ENCODE measurements at places on chromosomes 13 and 19.

GRCh38 chr19:16366433-16367260, 42.0 kb downstream of the KLF2 start:
- DNase-seq = no peak

- no peak for DNase-seq
Observed at GRCh38 chr19:38001158-38001781, 94.3 kb downstream of the SIPA1L3 start.

DNA sequence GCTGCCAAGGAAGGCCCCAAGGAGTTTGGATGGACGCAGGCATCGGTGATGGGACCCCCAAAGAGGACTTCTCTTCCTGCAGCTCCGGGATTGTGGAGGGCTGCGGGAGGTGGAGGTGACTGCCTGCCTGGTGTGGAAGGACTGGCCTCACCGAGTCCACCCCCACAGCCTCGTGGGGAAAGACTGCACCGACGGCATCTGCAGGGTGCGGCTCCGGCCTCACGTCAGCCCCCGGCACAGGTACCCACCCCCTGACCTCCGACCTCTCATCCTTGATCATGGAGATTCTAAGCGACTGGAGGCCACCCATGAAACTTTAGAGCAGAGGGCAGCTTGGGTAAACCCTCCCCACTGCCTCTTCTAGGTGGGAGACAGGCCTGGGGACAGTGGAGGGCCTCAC, 16.9 kb upstream of the CLASRP start:
- DNase-seq = no peak

GRCh38 chr13:79392882-79393563, 13.0 kb downstream of the RBM26 start:
- DNase-seq = no peak

DNA sequence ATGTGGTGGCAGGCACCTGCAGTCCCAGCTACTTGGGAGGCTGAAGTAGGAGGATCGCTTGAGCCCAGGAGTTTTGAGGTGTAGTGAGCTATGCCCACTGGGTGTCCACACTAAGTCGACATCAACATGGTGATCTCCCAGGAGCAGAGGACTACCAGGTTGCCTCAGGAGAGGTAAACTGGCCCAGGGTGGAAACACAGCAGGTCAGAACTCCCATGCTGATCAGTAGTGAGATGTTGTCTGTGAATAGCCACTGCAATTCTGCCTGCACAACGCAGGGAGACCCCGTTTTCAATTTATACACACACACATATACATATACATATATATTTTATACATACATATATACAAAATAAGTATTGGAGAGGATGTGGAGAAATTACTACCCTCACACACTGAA, 2.1 kb upstream of the ZNF224 start:
- no peak for DNase-seq
